ENCODE measurements at places on chromosomes 7 and 10.

GRCh38 chr7:121049028-121049791, 60.7 kb downstream of the CPED1 start:
- DNase-seq, result no peak

DNA sequence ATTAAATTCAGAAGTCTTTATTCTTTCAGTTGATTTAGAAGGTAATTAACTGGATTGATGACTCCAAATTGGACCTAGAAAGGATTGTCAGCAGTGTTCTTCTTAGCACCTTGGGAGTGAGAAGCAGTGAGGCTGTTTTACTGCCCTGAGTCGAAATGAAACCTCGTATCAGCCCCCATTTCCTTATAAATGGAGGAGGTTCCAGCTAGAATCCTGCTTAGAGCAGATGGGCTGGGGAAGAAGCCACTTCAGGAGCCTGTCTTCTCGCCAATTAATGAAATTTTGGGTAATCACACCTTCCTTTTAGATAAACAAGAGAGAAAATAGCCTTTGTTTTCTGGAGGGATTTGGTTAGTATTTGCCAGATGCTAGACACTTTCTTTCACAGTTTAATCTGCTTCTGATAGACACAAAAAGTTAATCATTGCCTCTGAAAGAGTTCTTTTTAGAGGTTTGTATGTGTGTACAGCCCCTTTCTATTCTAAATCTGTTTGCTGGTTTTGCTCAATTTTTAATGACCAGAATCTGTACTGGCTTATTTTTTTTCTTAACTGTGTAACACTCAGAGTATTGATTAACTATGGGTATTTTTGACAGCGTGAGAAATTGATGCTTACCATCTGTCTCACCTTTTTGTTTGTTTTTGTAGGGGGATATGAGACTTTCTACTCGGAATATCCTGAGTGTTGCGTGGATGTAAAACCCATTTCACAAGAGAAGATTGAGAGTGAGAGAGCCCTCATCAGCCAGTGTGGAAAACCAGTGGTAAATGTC, 4.6 kb downstream of the DUSP5 start:
- no peak for DNase-seq

- DNase-seq, result no peak
Measured at GRCh38 chr7:123348690-123349089, 148.9 kb upstream of the SLC13A1 start.

DNA sequence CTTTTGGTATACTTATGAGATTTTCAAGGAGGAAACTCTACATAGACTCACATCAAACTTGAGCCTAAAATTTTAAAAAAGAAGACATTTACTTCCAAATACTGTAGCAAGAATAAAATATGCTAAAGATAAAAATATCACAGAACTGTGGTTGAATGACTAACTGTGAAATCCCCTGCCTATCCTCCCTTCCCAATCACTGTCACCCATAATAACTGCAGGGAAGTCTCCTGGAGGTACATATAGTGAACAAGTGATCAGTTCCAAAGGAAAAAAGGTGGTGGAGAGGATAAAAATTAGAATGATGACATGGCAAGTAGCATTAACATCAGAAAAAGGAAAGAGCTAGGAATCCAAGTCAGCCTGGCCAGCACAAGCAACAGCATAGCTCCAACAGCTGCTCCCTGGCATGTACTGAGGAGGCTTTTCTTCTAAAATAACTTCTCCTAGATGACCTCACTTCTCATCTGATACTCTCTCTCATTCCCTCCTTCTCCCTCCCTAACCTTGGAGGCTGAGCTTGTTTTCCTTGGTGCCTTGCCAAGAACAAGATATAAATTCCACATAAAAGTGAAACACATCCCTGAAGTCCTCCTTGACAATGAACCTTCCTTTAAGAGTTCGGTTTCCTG, 124.0 kb downstream of the IQUB start:
- DNase-seq, result no peak

- no peak for DNase-seq
Measured at GRCh38 chr10:77164616-77165311, 472.8 kb downstream of the KCNMA1 start.

GRCh38 chr10:14781763-14782162, 7.1 kb upstream of the FAM107B start:
- no peak for DNase-seq

Data from cortex of kidney (tissue), 1 donor.